Uterus (tissue), 4 donors: ENCODE measurements at places on chromosomes 6 and 20. TPM values are rescaled to one million over a fixed set of nuclear protein-coding genes. Genes with fewer than 3 reads are reported as not detected.
A peak's percentile ranks its signal among the peaks of the same experiment; 100 is the strongest.

DNA sequence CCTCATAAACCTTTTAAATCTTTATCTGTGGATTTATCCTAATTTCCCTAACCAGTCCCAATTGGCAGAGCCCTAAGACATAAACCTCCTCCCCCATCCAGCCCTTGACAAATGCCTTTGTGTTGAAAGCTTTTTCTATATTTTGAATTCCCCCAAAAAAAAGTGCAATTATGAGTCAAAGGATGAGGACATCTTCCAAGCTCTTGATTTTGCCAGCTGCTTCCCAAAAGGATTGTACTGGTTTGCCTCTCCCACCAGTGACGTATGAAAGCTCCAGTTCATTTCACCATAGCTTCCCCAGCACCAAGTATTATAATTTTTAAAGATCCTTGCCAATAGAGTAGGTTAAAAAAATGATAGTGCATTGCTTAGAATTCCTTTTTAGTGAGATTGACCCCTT, 38.9 kb downstream of the SIRPA start:
- H3K36me3 ChIP-seq: no peaks in the 10 kb centered on the region
- H3K27ac ChIP-seq: peak overlapping the region; percentile 7
- H3K27me3 ChIP-seq: no peaks in the 10 kb centered on the region
- H3K4me1 ChIP-seq: no peaks in the 10 kb centered on the region
- H3K4me3 ChIP-seq: no peak overlapping the region
- DNase-seq: no peak

GRCh38 chr6:37931066-37931465, 111.5 kb downstream of the ZFAND3 start:
- no peak overlapping the region for H3K27ac ChIP-seq
- H3K36me3 ChIP-seq: no peaks in the 10 kb centered on the region

GRCh38 chr20:17645010-17645409, 37.0 kb downstream of the RRBP1 start:
- H3K36me3 ChIP-seq: no peaks in the 10 kb centered on the region
- DNase-seq: no peak
- H3K4me3 ChIP-seq: no peak overlapping the region
- no peaks in the 10 kb centered on the region for H3K4me1 ChIP-seq
- H3K27ac ChIP-seq: no peak overlapping the region

- no peaks in the 10 kb centered on the region for H3K27me3 ChIP-seq
- H3K4me1 ChIP-seq: no peaks in the 10 kb centered on the region
- no peak overlapping the region for H3K4me3 ChIP-seq
- H3K27ac ChIP-seq: no peak overlapping the region
Observed at GRCh38 chr6:90024633-90025032, 130.4 kb downstream of the GJA10 start.

Gene KCNK5
- 1.0 TPM for total RNA-seq

Gene UNC93A
- not detected for total RNA-seq

- no peak for DNase-seq
- H3K4me3 ChIP-seq: peak overlapping the region; percentile 81
- peak overlapping the region; percentile 83 for H3K27ac ChIP-seq
- no peaks in the 10 kb centered on the region for H3K4me1 ChIP-seq
Observed at GRCh38 chr6:42449917-42450476, 1.7 kb downstream of the TRERF1 start.

DNA sequence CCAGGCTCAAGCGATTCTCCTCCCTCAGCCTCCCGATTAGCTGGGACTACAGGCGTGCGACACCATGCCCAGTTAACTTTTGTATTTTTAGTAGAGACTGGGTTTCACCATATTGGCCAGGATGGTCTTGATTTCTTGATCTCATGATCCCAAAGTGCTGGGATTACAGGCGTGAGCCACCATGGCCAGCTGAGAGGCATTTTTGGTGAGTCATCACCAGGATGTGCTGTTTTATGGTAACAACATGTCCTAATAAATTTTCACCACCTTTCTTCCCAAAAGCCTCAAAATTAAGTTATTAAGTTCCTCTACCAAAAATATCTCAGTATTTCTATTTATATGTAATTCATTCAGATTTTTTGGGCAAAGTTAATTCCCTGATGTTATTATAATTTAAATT, 53.5 kb downstream of the COL21A1 start:
- no peak for DNase-seq
- no peaks in the 10 kb centered on the region for H3K27me3 ChIP-seq
- H3K4me1 ChIP-seq: no peaks in the 10 kb centered on the region

- DNase-seq: no peak
- H3K27me3 ChIP-seq: no peaks in the 10 kb centered on the region
- H3K36me3 ChIP-seq: no peaks in the 10 kb centered on the region
- no peaks in the 10 kb centered on the region for H3K4me1 ChIP-seq
Observed at GRCh38 chr6:72712910-72713309, 91.0 kb downstream of the KCNQ5 start.

Gene APOM
- 1.9 TPM for total RNA-seq

DNA sequence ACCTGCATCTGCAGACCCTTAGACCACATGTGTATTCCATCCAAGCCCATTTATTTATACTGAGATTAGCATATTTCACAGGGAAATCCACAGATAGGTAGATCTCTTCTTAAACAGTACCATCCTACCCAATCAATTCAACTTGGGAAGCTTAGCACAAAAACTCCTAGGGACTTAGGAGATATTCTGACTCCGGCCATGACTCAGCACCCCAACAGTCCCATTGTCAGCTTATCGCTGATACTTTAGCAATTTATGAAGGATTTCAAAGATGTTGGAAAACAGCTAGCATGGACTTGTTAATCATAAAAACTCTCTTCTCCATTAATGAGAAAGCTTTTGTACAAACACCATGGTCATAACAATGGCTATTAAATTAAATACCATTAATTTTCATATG, 236.2 kb upstream of the PREP start:
- H3K4me1 ChIP-seq: no peaks in the 10 kb centered on the region
- no peak for DNase-seq
- H3K27ac ChIP-seq: no peak overlapping the region
- H3K27me3 ChIP-seq: no peaks in the 10 kb centered on the region
- no peaks in the 10 kb centered on the region for H3K36me3 ChIP-seq

Gene CLVS2
- under 0.01 TPM for total RNA-seq

DNA sequence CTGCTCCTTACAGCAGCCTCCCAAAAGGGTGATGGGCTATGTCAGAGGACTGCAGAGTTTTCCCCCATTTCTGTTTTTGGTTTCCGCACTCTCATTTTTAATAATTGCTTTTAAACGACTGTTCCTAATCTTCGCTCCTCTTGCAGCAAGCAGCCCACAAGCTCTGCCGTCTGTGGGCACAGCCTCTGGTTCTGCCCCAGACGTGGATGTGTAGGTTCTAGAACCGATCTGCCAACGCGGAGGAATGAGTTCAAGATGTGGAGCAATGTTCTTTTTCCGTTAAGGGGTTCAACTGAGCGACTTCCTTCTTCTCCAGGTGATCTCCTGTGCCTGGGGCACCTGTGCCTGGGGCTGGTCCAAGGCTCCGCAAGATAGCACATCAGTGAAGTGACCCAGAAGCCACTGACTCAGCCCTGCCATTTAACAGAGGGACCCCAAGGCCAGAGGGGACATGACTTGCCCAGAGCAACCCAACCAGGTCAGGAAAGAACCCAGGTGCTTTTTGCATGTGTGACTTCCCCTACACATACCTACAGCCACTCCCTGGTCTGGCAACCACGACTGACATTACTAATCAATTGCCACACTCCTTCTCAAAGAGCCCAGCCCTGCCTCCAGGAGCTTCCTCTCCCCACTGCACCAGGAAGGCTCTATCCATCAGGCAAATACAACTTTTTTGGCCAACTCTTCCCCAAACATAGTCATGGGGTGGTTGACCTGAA, 22.7 kb downstream of the PMEPA1 start:
- peak overlapping the region; percentile 74 for H3K27ac ChIP-seq
- H3K27me3 ChIP-seq: no peaks in the 10 kb centered on the region
- H3K36me3 ChIP-seq: no peaks in the 10 kb centered on the region
- DNase-seq: no peak

GRCh38 chr6:43926634-43927531, 156.9 kb downstream of the VEGFA start:
- H3K4me3 ChIP-seq: no peak overlapping the region
- H3K4me1 ChIP-seq: no peaks in the 10 kb centered on the region
- H3K27me3 ChIP-seq: no peaks in the 10 kb centered on the region
- peak overlapping the region; percentile 23 for H3K27ac ChIP-seq

- no peaks in the 10 kb centered on the region for H3K36me3 ChIP-seq
- H3K27ac ChIP-seq: no peak overlapping the region
- no peaks in the 10 kb centered on the region for H3K4me1 ChIP-seq
- DNase-seq: no peak
- H3K4me3 ChIP-seq: no peak overlapping the region
- H3K27me3 ChIP-seq: no peaks in the 10 kb centered on the region
Observed at GRCh38 chr6:37514321-37514771, 14.7 kb upstream of the CCDC167 start.

GRCh38 chr20:34862724-34863123, 9.9 kb downstream of the GGT7 start:
- no peaks in the 10 kb centered on the region for H3K4me1 ChIP-seq
- no peak overlapping the region for H3K27ac ChIP-seq
- no peak overlapping the region for H3K4me3 ChIP-seq

GRCh38 chr6:92879526-92879925, 539.8 kb downstream of the EPHA7 start:
- DNase-seq: no peak
- H3K27me3 ChIP-seq: no peaks in the 10 kb centered on the region
- no peaks in the 10 kb centered on the region for H3K36me3 ChIP-seq
- no peak overlapping the region for H3K27ac ChIP-seq
- no peak overlapping the region for H3K4me3 ChIP-seq
